ENCODE measurements at places on chromosomes 4 and X.

DNA sequence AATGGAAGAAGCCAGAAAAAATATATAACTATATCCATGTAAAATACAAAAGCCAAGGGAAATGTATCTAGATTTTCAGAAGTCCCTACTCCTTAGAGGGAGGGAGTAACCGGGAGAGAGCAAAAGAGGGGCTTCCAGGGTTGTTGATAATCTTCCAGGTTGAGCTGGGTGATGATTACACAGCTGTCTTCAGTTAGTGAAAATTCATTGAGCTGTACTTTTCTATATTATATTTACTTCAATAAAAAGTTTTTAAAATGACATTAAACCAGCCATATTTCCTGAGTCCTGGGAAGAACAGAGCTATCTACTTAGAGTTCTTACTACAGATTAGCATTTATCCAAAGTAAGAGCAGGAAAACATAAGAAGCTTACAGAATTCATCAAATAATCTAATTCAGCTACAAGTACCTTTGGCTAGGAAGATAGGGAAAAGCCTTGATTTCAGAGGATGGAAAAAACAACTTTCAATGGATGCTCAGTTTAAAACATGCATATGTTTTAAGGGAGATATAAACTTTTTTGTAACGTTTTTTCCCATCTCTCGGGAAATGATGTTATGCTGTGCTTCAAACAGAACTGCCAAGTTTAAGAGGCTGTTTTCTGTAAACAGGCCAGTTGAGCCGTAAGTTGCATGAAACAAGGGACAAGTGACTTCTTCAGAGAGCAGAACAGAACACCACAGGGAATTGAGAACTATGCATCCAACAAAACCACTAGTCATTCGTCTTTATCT is 204.6 kb downstream of the SCFD2 start:
- no peak for DNase-seq

- no peak for DNase-seq
Measured at GRCh38 chr4:11623726-11624037, 195.0 kb upstream of the HS3ST1 start.

DNA sequence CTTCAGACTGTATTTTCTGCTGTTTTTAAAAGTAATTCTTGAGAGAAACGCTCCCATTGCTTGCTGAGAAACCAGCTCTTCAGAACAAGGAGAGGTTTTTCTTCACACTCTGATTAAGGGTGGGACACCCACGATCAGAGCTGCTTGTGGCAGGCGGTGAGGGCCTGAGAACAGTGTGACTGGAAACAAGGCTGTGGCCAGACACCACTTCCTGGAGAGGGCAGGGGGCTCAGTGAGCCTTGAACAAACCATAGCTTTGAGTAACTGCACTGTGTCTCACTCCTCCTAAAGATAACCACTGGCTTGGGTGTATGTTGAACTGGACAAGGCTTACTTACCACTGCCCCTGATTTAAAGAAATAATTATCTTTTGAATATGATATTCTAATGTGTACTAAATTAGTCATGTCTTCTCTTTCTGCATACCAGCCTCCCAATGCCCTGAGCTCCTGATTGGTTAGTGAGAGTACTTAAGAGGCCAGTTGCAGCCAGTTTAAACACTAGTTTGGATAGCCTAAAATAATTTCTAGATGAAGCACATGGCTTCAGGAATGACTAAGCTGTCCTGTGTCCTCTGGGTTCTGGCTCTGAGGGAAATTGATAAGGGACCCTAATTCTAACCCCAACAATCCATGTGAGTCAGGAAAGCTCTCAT is 3.7 kb upstream of the GPR82 start:
- DNase-seq = no peak

GRCh38 chrX:80207327-80207726 is 192.8 kb downstream of the TBX22 start:
- no peak for DNase-seq

Data from HEK293T (cell line).